ENCODE measurements at places on chromosomes 1 and 21.

GRCh38 chr1:37477946-37478345 lies 3.6 kb downstream of the ZC3H12A start:
- no peak for DNase-seq

DNA sequence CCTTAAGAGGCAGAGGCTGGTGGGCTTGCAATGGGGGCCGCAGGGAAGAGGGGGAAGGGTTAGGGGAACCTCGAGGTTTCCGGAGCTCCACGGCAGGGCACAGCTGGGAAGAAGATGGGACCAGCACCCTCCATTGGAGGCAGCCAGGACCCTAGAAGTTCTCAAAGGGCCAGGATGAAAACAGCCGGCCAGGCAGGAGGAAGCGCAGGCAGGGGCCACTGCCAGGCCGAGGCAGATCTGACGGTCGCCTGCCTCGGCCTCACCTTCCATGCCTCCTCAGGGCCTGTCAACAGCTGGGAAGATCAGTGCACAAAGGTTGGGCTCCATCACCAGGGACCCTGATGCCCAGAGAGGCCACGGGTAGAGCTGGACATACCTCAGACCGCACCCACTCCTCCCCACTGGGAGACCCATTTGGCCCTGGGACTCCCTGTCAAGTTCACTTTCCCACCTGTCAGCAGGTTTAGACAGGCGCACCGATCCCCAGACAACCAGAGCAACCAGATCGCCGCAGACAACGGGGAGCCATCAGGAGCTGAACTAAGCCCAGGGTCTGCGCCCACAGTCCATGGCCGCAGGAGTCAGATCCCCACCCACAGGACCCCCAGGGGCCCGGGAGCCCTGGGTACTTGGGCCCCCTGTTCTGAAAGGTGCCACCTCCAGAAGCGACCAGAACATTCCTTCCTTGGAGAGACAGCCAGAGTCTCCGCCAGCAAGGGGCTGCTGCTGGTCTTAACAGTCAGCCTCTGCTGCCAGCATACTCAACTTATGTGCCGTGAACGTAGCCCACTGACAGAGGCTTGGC lies 2.2 kb downstream of the SLC19A1 start:
- no peak for DNase-seq

- DNase-seq: no peak
Observed at GRCh38 chr1:214216021-214216420, 64.9 kb upstream of the SMYD2 start.

GRCh38 chr1:106768077-106768476 lies 288.4 kb upstream of the PRMT6 start:
- DNase-seq: no peak

DNA sequence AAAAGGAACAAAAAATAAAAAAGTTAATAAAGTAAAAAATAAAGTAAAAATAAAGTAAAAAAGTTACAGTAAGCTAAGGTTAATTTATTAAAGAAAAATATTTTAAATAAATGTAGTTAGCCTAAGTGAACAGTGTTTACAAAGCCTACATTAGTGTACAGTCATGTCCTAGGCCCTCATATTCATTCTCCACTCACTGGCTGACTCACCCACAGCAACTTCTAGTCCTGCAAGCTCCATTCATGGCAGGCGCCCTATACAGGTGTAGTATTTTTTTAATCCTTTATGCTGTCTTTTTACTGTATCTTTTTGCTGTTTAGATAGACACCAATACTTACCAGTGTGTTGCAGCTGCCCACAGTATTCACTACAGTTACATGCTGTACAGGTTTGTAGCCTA lies 12.4 kb downstream of the ADAR start:
- no peak for DNase-seq

- no peak for DNase-seq
Observed at GRCh38 chr1:153366261-153366660, 8.6 kb downstream of the S100A9 start.

DNA sequence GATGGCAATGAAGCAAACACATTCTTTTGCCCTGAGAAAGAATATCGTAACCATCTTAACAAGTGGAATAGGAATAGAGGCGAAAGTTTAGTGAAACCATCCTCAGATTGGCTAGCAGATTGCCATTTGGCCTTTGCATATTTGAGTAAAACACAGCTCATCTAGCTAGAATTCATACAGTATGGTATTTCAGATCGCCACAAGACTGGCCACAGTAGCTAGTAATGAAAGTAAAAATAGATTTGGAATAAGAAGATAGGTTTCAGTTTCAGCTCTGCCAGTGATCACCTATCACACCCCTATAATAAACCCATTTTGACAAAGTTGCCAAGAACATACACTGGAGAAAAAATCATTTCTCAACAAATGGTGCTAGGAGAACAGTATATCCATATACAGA lies 294.9 kb downstream of the LRRIQ3 start:
- no peak for DNase-seq

DNA sequence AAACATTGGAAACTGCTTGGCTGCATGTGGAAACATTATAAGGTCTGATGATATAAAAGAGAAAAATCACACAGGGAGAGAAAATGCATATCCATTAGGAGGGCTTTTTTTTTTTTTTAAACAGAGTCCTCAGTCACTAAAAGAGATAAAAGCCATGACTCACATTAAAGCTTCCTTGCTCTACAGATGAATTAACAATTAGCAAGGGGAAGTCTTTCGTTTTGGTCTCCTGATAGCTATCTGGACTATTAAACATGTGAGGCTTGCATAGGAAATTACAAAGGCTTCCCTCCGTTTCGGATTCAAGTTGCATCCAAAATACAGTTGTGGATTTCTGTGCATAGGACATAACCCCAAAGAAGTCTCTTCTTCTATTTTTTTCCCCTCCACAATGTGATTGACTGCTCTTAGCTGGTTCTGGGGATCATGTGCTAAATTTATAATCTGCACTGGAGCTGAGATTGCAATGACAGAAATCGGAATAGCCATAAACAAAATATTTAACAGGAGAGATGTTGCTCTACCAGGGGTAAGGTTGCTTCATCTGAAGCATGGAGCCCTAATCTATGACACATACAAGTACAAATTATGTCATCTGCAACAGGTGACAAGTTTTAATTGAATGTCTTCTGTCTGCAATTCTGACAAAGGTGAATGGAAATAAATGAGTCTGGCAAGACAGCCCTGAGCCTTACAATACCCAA lies 146.8 kb downstream of the ESRRG start:
- DNase-seq: no peak

- DNase-seq: no peak
Observed at GRCh38 chr1:200866116-200866515, 6.7 kb upstream of the GPR25 start.

DNA sequence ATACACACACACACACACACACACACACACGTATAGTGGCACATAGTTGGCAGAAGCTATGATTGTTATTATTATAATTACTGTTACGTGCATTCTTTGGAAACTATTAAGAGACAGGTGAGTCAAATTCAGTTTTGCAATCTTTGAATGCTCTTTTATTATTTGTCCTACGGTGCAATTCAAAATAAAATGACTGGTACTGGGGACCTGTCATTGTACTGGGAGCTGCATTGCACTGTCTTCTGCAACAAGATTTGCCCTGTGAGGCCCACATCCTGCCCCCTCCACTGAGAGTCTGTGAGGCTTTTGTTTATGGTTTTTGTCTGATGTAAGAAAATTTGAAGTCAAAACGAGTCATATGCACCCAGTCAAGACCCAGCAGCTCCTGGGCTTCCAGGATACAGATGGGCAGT lies 1.9 kb downstream of the LY9 start:
- no peak for DNase-seq

- DNase-seq: no peak
Observed at GRCh38 chr1:190476806-190477205, 858 bp downstream of the BRINP3 start.

DNA sequence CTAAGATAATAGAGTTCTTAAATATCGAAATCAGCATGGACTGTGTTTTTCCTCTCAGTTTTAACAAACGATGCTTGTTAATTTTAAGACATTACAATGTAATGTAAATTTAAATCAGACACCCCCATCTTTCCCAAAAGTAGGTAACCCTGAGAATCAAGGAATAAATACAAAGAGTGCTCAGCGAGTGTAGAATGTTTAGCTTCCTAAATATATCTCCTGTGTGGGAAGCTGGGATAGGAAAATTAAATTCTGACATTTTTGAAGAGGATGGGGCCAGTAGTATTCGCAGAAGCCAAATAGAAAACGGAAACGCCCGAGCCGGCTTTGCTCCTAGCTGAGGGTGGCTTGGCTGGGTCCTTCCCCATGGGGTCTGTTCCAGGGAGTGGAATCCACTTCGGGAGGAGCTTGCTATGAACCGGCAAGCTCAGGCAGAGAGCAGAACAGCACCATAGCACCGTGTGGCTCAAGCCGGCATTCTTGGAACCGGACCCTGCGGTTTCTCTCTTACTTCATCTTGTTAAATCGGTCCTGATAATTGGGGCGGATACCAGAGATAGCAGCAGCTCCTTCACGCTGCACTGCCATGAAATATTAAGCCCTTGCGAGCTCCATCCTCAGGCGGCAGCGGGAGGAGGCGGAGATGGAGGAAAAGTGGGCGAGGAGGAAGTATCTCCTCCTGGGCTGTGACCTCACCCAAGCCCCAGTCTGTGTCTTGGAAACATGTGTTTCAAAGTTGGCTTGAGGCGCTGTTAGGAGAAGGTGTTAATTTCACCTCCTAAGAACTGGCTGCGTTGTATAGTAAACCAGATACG lies 24.9 kb downstream of the MAP3K7CL start:
- DNase-seq: peak; percentile 72

GRCh38 chr1:101013776-101014175 lies 11.8 kb downstream of the DPH5 start:
- no peak for DNase-seq

- no peak for DNase-seq
Observed at GRCh38 chr1:96510911-96511310, 210.7 kb upstream of the PTBP2 start.

- DNase-seq: no peak
Observed at GRCh38 chr1:245549996-245550719, 395.4 kb downstream of the KIF26B start.

DNA sequence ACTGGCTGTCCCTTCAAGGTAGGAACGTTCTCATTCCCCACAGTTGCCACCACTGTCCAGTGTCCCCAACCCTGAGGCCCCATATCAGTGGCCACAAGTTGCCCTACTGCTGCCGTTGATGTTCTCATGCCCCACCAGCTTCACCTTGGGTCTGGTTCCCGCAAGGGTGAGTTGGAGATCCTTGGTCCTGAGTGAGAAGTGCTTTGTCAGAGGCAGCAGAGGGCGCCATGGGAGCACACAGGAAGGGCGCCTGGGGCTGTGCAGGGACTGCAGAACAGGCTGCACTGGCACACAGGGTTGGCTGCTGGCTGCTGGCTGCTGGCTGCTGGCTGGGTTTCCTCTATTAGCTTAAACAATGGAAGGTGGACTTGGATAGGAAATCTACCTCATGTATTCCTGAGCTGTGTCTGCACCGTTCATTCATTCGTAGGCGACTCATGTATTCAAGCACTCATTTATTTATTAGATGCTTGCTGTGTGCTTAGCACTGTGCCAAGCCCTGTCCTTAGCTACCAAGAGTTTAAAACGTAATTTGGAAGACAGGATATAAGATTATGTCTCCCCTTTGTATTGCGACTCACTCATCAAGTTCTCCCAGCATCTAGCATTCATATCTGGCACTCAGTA lies 2.1 kb upstream of the S100A9 start:
- peak; percentile 65 for DNase-seq

DNA sequence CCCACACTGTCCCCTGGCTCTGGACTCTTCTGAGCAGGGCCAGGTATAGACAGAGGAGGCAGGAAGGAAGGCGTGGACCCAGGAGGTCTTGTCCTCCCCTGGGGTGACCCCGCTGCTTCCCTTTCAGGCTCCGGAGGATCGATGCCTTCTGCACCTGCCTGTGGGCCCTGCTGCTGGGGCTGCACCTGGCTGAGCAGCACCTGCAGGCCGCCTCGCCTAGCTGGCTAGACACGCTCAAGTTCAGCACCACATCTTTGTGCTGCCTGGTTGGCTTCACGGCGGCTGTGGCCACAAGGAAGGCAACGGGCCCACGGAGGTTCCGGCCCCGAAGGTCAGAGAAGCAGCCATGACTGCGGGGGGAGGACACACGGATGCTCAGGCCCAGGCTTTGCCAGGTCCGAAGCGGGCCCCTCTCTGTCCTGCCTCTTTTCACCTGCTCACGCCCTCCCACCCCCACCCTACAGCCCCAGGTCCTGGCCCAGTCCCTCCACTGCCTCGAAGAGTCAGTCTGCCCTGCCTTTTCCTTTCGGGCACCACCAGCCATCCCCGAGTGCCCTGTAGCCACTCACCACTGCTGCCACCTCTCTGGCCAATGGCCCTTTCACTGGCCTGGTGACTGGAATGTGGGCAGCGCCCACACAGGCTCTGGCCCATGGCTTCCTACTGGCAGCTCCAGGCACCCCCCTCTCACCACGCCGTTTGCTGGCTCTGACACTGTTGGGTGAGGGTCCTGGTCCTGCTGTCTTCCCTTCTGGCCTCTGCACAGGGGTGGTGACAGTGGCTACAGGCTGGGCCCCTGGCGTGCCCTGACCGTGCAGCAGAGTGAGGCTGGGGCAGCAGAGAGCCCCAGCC lies 13.5 kb downstream of the TMEM201 start:
- no peak for DNase-seq

GRCh38 chr1:44500181-44501046 lies 95.4 kb downstream of the RNF220 start:
- DNase-seq: no peak

DNA sequence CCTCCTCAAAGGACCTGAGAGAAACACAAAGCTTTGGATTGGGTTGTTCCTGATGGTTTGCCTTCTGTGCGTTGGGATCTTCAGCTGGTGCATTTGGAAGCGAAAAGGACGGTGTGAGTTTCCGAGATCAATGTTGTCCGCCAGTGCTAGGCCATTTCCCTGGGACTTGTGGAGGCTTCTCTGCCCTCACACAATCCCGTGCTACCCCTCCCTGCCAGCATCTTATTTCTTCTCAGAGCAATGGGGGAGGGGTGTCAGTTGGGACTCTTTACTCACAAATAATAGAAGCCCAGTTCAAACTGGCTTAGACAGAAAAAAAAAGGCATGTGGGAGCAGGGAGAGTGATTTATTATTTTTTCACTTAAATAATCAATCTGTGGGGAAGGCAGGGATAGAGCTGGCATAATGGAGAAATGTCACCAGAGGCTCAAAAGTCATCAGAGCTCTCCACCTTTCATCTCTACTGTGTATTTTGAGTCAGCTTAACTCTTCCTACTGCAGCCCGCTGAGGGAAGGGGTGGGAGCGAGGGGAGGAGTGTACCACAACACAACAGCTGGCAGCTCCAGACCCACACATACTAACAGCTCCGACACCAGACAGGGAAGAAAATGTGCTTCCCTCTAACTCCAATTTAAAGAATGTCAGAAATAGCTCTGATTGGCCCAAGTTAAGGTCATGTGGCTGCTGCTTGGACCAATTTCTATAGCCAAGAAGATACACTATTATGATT lies 22.4 kb downstream of the LY9 start:
- DNase-seq: no peak

DNA sequence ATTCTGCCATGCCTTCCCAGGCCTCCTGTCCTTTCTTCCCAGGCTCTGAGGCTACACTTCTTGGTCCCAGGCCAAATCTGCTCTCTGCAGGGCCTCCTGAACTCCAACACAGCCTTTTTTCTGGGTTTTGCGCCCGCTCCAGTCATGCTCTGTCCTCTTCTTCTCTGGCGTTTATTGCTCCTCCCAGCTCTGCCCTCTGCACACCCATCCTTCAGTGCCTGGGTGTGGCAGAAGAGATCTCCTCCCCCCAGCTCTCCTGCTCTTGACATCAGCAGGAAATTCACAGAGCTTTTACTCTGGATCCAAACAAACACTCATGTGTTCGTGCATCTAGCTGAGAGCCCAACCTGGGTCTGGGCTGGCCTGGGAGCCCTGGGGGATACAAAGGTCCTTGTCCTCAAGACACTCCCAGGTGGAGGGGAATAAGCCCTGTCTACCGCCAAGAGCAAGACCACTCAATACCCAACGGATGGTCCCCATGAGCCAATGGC lies 22.9 kb upstream of the EPS8L3 start:
- no peak for DNase-seq
